Motor neuron (in vitro differentiated cells): ENCODE measurements at places on chromosomes 6 and 20. TPM values are rescaled to one million over a fixed set of nuclear protein-coding genes. Genes with fewer than 3 reads are reported as not detected.

GRCh38 chr6:44016131-44016870 is 111.0 kb downstream of the MRPL14 start:
- ATAC-seq, result peak; percentile 56

Gene OXT
- total RNA-seq, result not detected in 2 replicates

- ATAC-seq, result peak; percentile 18
These were observed 4.3 kb upstream of the CEBPB start for GRCh38 chr20:50186151-50186885.

Gene PPP1R16B
- total RNA-seq, result 2.6 and 2.9 TPM in 2 replicates

Gene COL21A1
- 0.05 and 0.06 TPM in 2 replicates for total RNA-seq

Gene XKR7
- total RNA-seq, result 1.0 and 1.1 TPM in 2 replicates

DNA sequence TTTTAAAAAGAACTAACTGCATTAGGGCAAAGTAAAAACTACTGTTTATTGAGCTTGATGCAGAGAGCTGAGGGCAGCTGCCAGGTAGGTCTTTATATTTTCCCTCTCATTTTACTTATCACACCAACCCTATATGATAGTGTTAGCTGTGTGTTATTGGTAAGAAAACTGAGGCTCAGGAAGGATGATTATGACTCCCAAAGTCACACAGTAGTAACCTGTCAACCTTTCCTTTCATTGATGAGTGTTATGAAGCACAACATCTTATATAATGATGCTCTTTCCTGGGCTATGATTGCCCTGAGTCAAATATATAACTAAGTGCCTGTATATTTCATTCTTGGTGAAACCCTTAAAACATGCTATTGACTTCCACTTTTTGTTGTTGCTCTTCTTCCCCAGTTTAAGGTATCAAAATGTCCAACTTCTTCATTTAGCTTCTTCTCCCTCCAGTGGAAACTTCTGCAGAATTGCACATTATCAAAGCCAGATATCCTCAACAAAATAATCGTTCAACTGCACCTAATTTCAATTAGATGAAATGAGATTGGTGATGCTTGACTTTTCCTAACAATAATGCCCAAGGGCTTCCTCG is 8.1 kb downstream of the GFOD1 start:
- ATAC-seq, result no peak

- no peak for ATAC-seq
These were observed 9.0 kb upstream of the FOXC1 start for GRCh38 chr6:1600764-1601157.

DNA sequence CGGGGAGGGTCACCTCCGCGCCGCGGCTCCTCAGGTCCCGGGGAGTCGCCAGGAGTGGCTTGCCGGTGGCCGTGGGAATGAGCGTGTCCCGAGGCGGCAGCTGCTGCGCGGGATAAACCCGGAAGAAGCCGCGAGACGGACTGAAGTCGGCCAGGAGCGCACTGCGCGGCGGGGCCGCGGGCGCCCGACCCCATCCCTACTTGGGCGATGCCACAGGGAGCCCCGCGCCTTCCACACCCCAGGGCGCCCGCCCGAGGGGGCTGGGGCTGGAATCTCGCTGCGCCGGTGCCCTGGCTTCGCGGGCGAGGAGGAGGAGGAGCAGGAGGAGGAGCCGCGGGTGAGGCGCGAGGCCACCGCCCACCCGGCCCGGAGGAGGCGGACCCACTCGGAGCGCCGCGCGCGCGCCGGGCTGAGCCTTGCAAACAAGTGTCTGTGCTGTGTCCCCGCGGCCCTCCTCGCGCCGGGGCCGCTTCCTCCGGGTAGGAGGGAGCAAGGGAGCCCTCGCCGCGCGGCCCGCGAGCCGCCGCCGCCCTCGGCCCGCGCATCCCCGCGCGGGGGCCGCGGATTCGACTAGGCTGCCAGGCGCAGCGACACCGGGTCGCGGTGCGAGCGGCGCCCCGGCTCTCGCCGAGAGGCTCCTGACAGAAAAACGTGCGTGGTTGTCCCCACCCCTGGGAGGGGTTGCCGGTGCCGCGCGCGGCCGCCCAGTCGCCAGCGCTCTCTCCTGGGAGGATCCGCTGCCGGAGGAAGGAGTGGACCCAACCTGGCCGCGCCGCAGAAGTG is at the start of gene ZDHHC14:
Gene ZDHHC14 (plus strand): TSS at position 412 of the 783 bp plus-strand sequence.
- ATAC-seq, result peak; percentile 70

Gene AGER
- 6.9 and 8.7 TPM in 2 replicates for total RNA-seq

Gene MROH8
- 4.8 and 5.8 TPM in 2 replicates for total RNA-seq

DNA sequence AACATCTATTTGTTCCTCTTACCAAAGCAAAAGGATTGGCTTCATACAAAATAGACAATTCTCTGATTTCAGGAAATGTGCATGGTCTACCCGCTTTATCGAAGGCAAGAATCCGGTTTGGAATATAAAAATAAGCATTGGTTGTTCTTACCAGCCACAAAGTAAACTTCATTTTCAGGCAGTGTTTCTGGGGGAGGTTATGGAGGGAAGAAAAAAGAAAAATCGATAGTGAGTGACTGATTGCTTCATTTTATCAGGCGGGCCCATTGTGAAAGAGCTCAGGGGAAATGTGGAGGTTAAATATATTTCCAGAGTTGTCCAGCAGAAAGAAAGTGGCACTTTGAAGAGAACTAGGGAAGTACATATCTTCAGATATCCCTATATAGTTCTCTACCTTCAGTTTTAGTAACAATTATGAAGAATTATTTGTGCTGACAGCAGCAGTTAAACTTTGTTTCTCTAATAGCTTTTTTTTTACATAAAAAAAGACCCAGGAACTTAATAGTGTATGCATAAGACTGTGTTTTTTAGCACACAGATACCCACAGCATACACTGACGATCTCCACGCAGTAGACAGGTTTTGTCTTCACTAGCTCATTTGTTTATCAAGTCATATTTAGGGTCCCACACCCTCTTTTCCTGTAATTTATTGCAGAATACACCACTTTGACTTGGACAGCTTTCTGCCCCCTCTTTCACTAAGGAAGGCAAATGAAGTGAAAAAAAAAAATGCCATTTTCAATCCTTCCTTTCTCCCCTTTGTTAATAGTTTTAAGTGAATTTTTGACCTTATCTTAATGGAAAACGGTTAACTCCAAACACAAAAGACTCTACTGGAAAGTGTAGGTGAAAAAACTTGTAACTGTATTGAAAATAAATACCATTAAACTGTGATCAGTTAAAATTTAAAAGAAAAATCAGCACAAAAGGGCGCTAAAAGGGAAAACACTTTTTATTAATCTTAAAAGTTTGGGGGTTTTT is 2.9 kb downstream of the POU3F2 start:
- no peak for ATAC-seq

Gene CTCFL
- 1.8 and 2.2 TPM in 2 replicates for total RNA-seq

- ATAC-seq, result no peak
These were observed 29.8 kb upstream of the SYNJ2 start for GRCh38 chr6:157951828-157952227.

Gene EYS
- total RNA-seq, result 0.71 and 1.6 TPM in 2 replicates

Gene PRELID3B
- 62.4 and 67.6 TPM in 2 replicates for total RNA-seq

Gene ADTRP
- total RNA-seq, result 0.23 and 0.36 TPM in 2 replicates

DNA sequence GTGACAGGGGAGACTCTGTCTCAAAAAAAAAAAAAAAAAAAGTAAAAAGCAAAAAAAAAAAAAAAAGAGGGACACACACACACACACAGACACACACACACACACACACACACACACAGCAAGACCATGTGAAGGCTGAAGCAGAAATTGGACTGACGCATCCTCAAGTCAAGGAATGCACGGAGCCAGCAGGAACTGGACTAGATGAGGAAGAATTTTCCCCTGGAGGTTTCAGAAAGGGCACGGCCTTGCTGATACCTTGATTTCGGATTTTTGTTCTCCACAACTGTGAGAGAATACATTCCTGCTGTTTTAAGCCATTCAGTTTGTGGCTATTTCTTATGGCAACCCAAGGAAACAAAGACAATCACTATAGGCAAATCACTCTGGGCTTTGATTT is 176.9 kb upstream of the SALL4 start:
- ATAC-seq, result peak; percentile 43

Gene PSMG4
- total RNA-seq, result 19.9 and 21.5 TPM in 2 replicates

DNA sequence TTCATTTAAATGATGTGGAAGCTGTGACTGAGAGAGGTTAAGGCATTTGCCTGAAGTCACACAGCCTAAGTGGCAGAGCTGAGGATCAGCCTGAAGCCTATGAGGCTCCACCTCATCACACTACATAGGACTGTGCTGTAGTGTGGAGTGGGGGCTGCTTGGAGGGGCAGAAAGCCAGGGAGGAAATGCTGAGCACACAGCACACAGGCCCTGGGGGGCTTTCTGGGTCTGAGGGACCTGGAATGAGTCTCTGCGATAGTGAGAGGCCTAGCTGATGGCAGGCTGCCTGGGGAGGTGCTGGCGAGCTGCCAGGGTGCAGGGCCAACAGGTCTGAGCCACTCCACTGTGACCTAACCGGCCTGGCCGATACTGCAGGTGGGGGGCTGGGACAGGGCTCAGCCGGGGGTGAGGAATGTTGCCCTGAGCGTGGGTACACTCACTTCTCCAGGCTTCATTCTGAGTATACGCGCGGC is 2.2 kb upstream of the ARHGAP40 start:
- ATAC-seq, result no peak

GRCh38 chr20:10800288-10800687 is 126.5 kb upstream of the JAG1 start:
- ATAC-seq, result no peak

DNA sequence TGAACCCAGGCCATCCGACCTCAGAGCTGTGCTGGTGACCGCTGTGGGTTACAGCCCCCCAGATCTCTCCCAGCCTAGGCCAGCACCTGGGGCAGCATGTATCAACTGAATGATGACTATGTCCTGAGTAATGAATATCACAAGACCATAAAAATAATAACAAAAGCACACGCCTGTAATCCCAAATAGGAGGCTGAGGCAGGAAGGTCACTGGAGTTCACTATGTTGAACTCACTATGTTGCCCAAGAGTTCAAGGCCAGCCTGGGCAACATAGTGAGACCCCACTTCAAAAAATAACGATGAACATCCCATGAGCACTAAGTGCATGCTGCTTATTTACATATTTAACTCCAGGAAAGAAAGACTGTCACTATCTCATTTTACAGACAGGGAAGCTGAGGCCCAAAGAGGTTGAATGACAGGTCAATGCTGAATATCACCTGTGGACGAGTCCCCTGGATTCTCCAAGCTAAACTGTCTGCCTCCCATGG is 92.3 kb downstream of the NFATC2 start:
- no peak for ATAC-seq

Gene PNPLA1
- total RNA-seq, result 0.93 TPM in 1 of 2 replicates, not detected in the other

Gene PGC
- total RNA-seq, result not detected in 2 replicates

- ATAC-seq, result no peak
These were observed 137.1 kb upstream of the OLIG3 start for GRCh38 chr6:137631323-137631722.

Gene ZBTB46
- 15.6 and 17.5 TPM in 2 replicates for total RNA-seq

DNA sequence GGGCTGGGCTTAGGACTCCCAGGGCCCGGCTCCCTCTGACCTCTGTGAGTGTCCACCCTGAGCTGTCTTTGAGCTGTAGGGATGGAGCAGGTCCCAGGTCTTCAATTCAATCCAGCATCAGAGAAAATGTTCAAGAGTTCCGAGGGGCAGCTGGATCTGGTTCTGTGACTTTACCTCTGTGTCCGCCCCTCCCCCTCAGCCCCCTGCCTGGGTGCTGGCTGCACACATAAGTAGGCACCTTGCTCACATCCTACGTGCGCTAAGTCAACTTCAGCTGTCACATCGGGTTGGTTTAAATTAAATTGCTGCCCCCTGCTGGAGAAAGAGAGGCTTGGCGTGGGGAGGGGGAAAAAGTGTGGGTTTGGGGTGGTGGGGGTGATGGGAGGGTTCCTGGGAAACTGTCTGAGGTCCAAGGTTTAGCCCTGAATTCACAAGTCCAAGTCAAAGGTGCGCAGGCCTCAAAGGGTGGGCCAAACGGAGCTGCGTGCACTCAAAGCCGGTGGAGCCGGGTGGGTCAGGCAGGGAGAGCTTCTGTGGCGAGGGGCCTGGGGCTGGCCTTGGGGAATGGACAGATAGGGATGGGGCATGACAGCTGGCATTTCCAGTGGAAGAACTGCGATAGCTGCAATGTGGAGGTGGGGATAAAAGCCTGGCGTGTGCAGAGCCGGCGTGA is 3.0 kb downstream of the WFDC5 start:
- no peak for ATAC-seq

DNA sequence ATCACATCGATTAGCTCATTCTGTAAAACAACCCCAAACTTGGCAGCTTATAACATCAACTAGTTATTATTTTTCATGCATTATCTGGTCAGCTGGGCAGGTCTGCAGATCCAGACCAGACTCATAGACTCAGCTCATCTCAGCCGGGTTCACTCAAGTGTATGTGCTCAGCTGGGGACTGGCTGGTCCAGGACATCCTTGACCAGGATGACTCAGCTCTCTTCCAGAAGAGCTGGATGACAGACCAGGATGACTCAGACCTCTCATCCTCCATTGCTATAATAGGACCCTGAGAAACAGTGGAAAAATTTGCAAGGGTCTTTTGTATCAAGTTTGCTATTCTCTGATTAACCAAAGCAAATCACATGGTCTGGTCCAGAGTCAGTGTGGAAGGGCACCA is 312.5 kb upstream of the PLCB4 start:
- ATAC-seq, result peak; percentile 90

DNA sequence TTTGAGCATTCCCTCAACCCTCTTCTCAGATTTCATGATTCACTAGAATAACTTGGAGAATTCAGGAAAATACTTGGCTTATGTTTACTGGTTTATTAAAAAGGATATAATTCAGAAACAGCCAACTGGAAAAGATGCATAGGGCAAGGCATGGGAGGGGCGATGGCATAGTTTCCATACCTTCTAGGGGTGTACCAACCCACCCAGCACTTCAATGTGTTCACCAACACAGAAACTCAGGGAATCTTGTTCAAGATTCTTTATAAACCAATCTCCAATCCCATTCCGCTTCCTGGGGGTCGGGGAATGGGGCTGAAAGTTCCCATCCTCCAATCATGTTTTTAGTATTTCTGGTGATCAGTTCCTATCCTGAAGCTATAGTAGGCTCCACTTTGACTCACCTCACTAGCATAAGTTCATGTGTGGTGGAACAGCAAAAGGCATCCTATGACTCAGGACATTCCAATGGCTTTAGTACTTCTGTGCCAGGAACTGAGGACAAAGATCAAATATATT is 164.4 kb downstream of the SIM1 start:
- no peak for ATAC-seq

GRCh38 chr6:149696901-149697300 is 21.0 kb downstream of the LATS1 start:
- ATAC-seq, result no peak

Gene SMLR1
- total RNA-seq, result 0.27 and 0.41 TPM in 2 replicates

Gene CTSZ
- total RNA-seq, result 0.71 and 0.83 TPM in 2 replicates

DNA sequence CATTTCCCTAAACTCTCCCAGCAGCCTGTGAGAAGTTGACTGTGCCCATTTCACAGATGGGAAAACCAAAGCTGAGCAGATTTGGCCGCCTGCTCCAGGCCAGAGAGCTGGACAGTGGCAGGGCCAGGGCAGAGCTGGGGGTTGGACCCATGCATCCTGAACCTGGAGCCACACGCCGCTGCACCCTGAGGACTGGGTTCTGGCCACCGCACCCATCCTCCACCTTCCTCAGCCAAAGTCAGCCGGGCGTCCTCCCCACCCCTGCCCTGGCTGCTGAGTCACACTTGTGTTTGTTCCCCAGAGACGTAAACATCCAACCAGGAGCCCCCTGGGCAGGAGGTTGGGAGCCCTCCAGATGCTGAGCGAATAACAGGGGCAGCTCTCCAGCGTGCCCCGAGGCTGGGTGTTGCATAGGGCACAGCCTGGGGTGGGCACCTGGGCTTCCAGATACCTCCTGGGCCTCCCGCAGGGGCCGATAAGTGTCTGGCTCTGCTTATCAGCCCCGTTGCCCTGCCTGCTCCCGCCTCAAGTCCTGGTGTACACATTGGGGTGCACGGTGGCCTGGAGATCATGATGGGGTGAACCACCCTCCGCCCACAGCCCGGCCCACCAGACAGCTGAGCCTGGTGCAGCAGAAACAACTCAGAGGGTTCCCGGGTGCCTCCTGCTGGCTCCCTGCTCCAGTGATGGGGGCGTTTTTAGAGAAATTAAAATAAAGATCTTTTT is 23.8 kb downstream of the RBM38 start:
- ATAC-seq, result peak; percentile 64
